ENCODE measurements at places on chromosomes 1 and 21.

DNA sequence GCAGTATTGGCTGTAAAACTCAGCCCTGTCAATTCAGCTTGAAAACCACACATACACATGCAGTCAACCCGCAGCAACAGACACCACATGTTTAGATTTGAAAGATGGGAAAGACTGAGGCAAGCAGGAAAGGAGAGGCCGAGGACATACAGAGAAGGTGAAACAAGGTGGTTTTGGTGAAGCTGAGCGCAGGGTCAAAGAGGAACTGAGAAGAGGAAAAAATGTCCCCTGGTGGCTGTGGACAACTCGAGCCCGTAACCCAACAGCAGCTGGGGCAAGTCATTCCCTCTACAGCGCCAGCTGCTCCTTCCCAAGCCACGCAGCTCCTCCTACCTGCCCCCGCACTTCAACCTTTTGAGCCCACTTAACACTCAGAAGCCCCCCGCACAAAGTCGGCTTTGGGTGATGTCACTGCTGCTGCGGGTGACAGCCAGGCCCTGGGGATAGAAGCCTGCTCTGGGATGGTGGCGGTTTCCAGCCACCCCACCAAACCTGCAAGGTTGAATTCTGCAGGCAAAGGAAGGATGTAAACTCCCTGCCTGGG is 63.0 kb downstream of the KCNN3 start:
- no peak for DNase-seq

GRCh38 chr1:35935442-35936388 is 4.8 kb downstream of the AGO3 start:
- no peak for DNase-seq

GRCh38 chr21:45918835-45919447 is 62.6 kb upstream of the COL6A1 start:
- DNase-seq, result no peak

DNA sequence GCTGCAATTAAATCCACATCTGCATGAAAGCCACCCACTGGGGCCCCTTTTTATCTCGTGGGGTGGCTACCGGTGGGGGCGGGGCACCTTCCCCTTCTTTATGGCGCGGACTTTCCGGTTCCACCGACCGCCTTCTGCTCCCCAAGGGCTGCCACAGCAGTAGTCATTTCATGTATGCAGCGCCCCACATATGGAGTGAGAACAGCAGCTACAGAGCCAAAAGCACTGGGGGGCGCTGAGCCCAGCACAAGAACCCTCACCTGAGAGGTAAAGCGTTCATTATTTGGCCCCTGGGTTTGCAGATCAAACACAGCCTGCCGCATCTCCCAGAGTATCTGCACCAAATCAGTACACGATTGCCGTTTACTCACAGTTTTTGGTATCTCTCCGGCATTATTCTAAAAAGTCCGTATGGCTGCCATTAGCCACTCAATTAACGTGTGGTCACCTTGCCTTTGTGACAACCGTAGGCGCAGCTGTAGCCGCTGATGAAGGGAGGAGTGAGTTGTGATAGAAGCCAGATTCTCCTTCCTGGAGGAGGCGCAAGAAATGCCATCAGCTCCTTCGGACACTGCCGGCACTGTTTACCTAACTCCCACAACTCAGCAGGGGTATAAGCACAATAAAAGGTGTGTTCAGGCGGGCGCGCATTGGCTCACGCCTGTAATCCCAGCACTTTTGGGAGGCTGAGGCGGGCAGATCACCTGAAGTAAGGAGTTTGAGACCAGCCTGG is 30.4 kb upstream of the CR2 start:
- DNase-seq, result no peak

GRCh38 chr1:224632921-224633321 is 16.8 kb downstream of the CNIH3 start:
- no peak for DNase-seq

GRCh38 chr1:74317663-74318062 is 82.5 kb downstream of the TNNI3K start:
- DNase-seq, result no peak

DNA sequence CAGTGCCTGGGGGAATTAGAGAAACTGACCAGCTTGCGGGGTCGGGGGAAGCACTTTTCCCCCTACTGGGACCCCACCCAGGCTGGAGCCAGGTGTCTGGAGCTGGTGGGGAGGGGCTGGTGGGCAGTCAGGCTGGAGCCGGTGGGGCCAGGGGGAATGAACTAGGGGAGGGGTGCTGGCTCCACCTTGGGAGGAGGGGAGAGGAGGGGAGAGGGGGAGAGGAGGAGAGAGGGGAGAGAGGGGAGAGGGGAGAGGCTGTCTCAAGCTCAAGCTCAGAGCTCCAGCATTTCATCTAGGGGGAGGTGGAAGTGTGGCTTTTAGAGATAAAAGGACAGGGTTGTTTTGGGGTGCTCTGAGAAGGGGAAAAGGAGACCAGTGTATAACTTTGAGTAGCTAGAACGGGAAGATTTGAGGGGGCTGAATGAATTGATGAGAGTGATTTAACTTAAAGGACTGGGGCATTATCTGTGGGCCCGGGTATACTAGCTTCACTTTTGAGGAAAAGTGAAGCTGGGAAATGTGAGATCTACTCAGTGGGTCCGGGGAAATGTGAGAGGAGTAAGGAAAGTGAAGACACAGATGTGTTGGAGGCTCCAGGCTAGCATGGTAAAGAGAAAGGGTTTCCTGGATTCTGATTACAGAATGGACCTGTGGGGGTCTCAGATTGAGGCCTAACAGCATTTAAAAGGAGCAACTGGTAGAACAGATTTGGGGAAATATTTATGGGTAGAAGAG is 2.8 kb downstream of the EFNA1 start:
- no peak for DNase-seq

DNA sequence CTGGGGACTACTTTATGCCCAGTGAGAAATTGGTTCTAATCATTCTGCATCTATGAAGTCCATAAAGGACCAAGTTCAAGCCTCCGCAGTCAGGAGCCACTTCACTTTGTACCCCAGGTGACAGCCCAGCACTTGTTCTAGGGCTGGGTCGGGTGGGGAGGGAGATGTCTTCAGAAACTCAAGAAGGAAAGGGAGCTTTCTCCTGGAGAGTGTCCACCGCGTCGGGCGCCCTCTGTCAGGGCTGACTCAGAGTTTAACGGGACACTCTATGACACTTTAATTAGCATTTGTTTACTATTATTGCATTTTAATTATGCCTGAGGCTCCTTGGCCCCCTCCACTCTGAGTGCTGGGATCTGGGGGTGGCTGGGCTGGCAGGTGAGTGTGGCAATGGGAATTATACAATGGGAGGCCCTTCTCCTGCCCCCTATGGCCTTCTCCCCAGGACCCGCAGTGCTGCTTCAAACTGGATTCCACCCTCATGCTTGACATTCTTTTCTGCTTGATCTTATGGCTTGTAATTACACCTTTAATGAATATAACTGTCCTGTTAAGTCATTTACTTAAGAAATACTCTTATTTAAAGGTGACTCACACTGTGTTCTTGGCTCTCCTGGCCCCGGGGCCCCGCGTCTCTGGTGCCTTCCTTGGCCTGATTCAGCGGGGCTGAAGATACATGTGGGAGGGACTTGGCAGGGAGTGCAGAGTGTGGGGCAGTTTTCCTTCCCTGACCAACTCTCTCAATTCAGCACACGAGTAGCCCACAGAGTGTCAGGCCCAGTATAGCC is 136.6 kb downstream of the PLXNA2 start:
- DNase-seq, result no peak

DNA sequence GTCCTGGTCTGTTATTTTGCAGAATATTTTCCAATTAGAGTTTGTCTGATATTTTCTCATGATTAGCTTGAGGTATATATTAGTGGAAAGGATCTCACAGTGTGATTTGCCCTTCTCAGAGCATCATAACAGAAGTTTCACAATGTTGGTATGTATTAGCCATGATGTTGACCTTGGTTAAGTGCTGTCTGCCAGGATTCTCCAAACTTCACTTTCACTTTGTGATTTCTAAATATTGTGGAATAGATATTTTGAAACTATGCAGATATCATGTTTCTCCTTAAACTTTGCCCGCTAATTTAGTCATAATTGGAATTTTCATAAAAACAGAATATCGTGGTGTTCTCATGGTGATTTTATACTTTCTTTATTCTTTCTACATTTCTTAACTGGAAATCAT is 98.0 kb upstream of the DEPDC1 start:
- no peak for DNase-seq

GRCh38 chr1:170369000-170369399 is 163.0 kb upstream of the GORAB start:
- no peak for DNase-seq

DNA sequence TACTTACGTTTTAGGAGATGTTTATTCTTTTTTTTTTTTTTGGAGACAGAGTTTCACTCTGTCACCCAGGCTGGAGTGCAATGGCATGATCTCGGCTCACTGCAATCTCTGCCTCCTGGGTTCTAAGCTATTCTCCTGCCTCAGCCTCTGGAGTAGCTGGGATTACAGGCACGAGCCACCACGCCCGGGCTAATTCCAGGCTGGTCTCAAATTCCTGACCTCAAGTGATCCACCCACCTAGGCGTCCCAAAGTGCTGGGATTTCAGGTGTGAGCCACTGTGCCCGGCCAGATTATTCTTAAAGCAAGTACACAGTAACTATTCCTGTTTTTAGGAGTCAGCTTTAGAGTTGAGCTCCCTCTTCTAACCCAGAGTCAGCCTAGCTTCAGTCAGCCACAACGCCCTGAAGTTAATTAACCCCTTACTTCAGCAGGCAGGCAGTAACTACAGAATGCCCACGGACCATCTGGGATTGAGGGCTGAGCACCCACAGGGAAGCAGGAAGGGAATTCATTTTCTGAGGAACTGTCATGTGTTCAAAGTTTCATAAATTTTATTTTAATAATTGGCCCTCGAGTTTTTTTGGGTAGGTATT is 5.3 kb upstream of the ID3 start:
- no peak for DNase-seq

GRCh38 chr21:34034369-34035014 is 38.9 kb upstream of the MRPS6 start:
- no peak for DNase-seq

GRCh38 chr1:182493063-182493462 is 43.1 kb downstream of the RGSL1 start:
- no peak for DNase-seq

- no peak for DNase-seq
Observed at GRCh38 chr1:30632481-30632880, 90.9 kb downstream of the MATN1 start.

- DNase-seq, result no peak
Observed at GRCh38 chr1:21633141-21633755, 35.9 kb downstream of the RAP1GAP start.

DNA sequence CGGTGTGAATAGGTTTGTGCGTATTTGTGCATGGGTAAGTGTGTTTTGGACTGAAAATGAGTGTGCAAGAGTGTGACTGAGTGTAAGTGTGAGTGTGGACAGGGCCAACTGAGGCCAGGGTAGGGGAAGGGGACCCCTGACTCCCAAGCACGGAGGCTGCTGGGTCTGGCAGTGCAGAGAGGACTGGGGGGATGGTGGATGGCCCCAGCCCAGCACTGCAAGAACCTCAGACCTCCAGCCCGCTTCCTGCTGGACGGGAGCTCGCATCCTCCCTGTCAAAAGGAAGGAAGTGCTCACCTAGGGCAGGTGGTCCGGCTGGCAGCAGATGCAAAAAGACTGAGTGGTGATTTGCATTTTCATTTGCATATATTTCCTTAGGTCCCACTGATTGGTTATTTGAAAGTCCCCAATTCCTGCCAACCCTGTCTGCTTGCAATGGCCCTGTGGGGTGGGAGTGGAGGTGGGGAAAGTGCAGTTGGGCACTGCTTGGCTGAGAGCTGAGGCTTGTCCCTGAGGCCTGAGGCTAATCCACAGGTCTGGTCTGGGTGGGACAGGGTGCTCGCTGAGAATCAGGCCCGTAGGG is 42.8 kb upstream of the CASZ1 start:
- no peak for DNase-seq

DNA sequence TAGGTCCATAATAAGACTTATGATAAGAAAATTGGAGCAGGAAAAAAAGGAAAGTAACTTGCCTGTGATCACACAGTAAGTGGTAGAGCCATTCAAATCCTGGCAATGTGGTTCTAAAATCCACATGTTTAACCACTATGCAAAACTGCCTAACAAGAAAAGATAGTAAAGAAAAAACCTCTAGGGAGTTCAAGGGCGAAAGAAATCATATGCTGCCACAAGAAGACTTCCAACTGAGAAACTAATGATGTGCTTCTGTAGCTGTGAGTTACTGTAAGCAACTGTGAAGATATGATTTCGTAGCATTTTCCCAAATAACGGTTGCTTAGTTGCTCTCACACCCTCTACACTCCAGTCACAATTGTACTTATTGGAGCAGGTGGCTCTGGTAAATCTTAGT is 20.9 kb upstream of the LYPLAL1 start:
- no peak for DNase-seq

DNA sequence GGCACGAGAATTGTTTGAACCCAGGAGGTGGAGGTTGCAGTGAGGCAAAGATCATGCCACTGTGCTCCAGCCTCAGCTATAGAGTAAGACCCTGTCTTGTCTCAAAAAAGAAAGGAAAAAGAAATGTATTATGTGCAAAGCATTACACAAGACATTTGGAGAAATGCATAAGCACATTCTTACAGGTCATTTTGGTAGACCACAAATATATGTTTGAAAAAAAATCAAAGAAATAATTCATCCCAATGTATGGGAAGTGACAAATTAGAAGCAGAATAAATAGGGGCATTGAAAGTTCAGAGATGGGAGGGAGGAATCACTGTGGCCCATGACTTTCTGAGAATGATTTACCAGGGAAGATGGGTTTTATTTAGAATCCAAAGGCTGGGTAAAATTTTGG is 283.5 kb upstream of the ADAMTS5 start:
- DNase-seq, result no peak

- DNase-seq, result no peak
Observed at GRCh38 chr1:151290709-151291303, 8.7 kb downstream of the ZNF687 start.

DNA sequence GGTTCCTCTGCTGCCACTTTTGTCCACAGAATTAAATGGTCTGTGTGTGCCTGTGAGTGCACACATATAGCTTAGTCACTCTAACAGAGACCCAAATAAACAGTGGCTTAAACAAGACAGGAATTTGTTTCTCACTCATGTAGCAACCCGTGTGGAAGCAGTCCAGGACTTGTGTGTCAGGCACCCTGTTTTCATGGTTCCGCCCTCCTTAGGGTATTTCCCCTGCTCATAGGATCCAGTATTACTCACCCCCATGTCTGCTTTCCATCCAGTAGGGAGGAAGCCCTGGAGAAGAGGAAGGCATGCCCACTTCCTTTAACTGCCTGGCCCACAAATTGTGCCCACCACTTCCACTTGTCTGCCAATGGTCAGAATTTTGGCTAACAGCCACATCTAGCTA is 41.3 kb upstream of the TACSTD2 start:
- DNase-seq, result no peak

DNA sequence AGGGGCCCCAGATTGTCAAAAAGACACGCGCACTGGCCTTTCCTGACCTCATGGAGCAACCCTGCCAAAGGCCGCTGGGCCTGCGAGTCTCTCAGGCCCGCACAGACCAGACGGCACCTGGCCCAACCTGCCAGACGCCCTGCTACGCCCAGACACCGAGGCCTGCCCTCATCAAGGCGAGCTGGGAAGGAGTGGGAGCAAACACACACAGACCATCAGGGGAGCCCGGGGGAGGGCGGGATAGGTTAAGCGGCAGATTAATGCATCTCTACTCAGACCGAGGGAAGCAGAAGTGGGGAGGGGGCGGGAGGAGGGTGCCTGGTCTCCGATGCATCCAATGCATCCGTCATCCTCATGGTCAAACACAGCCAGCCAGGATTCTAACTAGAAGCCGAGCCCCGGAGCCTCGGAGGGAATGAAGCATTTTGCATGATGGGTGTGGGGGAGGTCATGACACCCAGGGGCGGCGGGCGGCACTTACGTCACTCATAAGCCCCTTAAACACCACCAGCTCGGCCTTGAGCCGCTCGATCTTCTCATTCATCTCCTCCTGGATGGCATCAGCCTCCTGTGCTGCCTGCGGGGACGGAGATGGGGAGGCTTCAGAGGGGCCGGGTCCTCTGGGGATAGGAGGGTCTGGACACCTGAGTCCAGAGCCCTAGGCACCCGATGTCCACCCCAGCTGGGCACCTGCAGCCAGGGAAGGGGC is 17.0 kb upstream of the ALDH4A1 start:
- DNase-seq, result no peak
